ENCODE measurements at places on chromosomes 2 and 18.

DNA sequence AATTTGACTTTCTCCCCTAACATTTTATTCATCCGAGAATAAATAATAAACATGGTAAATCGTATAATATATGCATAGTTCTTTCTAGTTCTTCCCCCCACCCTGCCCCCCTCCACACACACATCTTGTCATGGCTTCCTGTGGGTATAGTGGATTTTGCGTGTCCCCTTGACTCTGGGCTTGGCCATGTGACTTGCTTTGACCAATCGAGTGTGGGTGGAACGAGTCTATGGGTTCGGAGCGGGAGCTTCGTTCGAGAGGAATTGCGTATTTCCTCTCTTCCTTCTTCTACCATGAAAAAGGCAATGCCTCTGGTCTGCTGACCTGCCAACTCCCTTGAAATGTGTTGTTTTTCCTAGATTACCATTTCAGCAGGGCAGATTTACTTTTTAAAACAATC lies 175.2 kb downstream of the LTBP1 start:
- no peak for DNase-seq

DNA sequence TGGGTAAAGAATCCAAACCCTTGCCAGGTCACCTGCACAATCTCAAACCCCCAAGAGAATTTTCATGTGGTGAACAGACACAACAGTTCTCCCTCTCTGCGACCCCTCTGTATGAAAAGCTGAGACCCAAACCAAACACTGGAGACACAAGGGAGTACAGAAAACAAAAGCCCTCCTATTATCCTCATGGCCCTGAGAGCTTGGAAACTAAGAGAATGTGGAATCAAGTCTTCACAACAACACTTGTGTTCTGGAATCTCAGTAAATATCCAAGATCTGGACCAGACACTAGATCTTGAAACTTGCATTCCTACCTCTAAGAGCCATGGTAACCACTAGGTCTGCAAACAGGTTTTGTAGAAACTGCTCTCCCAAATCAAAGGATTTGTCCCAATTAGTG lies 50.1 kb upstream of the CCDC150 start:
- no peak for DNase-seq

GRCh38 chr18:916562-916961 lies 11.9 kb downstream of the ADCYAP1 start:
- no peak for DNase-seq

DNA sequence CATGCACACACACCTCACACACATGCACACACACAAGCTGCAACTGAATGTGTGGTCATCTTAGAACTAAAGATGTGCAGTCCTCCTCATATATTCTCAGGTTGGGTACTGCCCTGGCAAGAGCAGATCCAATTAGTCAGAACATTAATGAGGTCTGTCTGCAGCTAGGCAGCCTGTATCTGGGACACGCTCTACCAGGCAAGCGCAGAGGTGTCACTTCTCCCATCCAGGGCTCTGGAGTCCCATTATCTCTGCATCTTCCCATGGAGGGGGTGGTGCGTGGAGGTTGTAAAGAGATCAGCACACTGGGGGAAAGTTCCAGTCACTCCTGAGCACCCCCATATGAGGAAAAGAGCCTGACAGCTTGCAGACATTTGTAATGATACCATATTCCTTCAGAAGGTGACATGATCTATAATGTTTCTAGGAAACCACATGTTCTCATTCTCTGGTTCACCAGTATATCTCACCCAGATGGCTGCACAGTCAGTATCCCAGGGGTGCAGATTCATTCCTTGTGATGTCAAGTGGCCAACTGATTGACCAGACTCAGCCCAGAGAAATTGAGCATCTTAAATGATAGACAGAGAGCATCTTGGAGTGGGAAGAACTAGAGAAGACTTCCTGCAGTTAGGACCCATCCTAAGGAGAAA lies 95.4 kb downstream of the RTN4 start:
- no peak for DNase-seq

- DNase-seq = no peak
These were observed 501.5 kb downstream of the NR4A2 start for GRCh38 chr2:155830817-155831579.

GRCh38 chr2:185859506-185859905 lies 120.9 kb downstream of the FSIP2 start:
- DNase-seq = no peak

DNA sequence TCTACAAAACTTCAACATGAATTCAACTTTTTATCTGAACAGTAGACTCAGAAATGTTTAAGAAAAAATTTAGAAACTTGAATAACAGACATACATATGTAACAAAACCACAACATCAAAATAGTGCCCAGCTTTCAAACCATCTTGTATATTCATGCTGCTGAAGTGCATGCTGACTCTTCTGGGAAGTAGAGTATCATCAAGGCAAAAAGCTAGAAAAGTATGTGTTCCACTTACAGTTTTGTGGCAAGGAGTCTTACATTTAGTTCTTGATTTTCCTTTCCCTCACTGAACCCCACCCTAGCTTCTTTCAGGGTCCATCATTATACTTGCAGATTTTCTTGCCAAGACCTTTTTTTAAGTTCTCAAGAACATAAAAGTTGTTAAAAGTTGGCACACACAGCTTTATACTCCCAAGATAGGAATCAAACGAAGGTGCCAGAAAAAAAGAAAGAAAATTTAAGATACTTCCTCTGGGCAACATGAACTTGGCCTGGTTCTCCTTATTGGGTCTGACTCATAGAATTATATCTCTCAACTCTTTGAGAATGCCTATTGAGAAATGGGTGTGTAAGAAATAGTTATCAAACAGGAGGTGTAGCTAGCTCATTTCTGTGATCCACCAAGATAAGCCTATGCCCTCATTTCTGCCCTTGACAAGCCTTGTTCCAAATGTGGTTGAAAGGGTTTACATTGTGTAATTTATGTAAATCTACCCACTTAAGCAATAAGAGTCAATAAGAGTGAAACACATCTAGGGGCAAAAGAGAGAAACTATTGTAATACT lies 667.6 kb upstream of the ACVR2A start:
- DNase-seq = no peak

DNA sequence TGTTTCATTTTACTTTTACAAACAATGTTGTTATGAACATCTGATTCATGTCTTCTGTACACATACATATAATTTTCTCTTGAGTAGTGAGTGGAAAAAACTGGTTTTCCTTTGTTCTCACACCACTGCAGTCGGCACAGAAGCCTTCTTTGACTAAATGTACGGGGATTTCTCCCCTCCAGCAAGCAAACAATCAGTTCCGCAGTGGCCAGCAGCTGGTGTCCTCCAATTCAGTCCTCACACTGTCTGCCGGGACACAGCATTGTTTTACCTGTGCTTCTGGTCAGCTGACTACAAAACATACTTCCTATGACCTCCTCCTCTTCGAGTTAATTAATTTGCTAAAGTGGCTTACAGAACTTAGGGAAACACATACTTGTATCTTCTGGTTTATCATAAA lies 202.8 kb downstream of the WDR7 start:
- no peak for DNase-seq

- DNase-seq = no peak
These were observed 12.0 kb downstream of the ALPG start for GRCh38 chr2:232418466-232419244.

- no peak for DNase-seq
These were observed 43.0 kb downstream of the ANKRD36B start for GRCh38 chr2:97546711-97547110.

DNA sequence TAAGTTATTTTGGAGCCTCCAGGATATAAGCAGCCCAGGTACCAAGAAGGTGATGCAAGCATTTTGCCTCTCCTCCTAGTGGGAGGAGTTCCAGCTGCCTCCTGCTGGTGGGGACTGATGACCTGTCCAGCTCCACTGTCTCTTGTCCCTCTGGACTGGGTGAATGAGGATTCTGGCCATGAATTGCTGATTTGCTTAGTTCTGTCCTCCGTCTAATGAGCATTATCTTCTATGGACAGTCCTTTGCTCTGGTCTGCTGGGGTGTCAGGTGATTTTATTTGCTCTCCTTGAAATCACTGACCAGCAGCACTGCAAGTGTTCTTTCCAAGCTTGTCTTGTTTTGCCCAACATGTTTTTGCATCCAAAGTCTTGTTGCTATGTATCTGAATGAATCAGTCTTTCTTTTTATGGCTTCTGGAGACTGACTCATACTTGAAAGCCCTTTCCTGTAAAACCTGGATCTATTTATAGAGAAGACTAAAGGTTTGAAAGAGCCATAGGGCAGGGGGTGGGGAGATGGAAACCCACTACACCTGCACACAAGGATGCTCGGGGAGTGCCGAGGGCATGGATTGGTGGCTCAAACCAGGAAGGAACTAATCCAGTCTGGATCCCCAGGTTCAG lies 40.5 kb upstream of the EFHD1 start:
- DNase-seq = no peak

GRCh38 chr2:223998948-223999347 lies 40.1 kb downstream of the SERPINE2 start:
- DNase-seq = no peak

DNA sequence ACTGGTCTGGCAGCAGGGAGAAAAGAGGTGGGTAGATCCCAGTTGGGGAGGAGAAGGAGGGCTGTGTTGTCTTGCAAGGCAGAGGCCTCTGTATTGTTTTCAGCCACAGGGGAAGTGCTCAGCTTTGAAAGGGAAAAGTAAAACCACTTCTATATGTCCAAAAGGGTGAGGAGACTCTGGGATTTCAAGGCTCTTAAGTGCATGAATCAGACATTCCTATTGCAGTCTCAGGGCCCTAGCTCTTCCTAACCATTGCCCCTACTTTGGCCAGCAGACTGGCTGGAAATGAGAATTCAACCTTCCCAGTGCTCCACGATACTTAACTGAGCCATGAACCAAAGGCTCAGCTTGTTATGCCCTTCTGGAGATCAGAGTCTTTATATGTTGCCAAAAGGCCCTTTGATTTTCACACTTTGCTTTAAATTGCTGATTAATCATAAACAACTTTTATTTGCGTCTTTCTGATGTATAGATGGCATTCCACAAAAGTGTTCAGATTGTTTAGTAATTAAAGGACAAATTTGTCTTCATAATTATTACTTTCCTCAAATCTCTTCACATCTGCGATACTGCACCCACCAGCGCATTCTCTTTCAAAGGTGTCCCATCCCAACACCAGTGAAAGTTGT lies 313.8 kb upstream of the MMADHC start:
- DNase-seq = no peak

- no peak for DNase-seq
These were observed 32.8 kb upstream of the LDLRAD4 start for GRCh38 chr18:13185675-13186198.

GRCh38 chr2:127901339-127902056 lies 15.7 kb upstream of the AMMECR1L start:
- DNase-seq = no peak

GRCh38 chr18:22180722-22181121 lies 11.3 kb downstream of the GATA6 start:
- no peak for DNase-seq

DNA sequence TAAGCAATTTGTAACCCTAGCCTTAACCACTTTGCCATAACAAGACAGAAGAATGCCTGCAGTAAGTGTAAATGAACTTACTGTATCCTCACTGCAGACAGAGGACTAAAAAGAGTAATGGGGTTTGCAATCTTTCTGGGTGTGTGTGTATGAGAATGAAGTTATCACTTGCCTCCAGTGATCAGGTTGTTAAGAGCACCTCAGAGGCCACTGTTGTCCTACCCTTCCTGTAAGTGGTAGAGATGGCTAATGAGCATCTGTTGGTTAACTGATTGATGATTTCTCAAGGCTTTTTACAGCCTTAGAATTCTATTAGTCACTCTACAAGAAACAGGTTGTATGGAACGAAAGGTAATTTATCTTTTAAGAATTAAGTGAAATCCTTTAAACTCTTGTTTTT lies 27.6 kb upstream of the GTF2A1L start:
- no peak for DNase-seq

DNA sequence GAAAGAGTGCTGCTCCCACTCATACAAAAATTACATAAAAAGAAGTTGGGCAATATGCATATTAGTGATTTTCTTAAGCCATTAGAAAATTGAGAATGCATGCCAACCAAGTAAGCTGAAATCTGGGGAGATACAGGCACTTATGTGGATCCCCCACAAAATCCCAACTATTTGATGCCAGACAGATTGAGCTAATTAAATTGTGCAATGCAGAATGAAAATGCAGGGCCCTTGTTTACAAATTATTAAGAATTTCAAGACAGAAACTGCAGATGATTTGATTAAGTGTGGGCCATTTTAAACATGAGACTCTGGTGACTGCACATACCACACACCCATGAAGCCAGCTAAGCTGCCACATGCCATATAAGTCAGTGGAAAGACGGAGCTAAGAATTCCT lies 554.5 kb downstream of the CBLN2 start:
- no peak for DNase-seq

DNA sequence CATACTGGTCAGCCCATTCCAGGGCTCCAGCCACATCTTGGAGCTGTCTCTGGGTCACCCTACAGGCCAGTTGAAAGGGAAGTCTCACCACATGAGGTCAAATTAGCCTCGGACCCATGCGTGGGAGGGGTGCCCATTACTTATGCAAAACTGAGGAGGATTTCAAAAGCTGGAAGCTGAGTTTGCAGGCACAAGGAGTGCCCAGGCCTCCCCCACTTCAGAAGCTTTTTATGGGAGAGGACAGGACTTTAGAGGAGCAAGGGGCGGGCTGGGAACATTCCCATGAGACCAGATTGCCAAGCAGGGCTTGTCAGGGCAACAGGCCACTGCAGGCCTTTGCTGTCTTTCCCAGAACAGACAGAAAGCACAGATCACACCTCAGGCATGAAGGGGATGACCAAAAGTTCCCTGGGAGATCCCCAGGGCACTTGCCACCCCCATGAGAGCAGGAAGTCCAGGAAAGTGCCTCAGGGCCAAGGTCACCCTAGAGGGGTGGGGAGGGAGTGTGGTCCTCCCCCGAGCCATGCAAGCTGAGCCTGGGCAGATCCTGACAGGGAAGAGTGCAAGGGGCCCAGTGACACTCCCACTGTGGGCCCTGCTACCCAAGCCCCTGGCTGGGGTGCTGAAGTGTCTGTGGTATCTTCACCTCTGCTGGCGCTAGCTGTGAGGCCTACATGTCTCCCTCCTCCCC lies 267.7 kb downstream of the BCL11A start:
- DNase-seq = no peak

All from activated CD4-positive, alpha-beta T cell treated with anti-CD3 and anti-CD28 coated beads for 24 hours (primary cell).